ENCODE measurements at places on chromosomes 4 and X. TPM values are rescaled to one million over a fixed set of nuclear protein-coding genes. Genes with fewer than 3 reads are reported as not detected.

Gene SMIM31
- not detected for total RNA-seq

GRCh38 chrX:38960137-38960536, 158.9 kb downstream of the MID1IP1 start:
- no peak for DNase-seq

DNA sequence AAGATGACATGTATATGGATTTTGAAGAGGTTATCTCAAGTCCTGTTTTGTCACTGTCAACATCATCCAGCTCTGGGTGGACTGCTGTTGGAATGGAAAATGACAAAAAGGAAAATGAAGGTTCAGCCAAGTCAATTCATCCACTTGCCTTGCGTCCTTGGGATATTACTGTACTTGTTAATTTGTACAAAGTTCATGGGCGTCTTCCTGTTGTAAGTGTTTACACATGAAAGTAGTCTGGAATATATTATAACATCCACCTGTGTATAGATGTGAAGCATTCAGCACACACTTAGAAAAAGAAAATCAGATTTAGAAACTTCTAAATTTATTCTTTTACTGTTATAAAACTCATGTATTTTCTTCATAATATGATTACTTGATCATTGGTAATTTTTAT, 67.2 kb downstream of the BLTP1 start:
- DNase-seq, result no peak

DNA sequence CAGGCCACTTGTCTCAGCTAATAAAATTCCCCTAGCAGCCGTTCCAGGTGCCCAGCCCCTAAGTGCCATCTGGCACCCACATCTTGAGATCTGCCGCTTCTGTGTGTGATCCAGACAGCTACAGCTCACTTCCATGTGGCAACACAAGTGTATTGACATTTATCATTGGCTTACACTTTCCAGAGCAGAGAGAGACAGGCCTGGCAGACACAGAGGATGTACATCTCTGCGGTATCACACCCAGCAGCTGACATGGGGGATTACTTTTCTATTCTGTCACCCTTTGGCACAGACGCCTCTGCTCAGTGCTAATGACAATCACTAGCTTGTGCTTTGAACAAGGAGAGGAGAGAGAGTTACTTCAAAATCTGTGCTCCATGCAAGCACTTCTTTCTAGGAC, 195.9 kb downstream of the KDR start:
- DNase-seq, result no peak

GRCh38 chr4:120065974-120066516, 603 bp downstream of the MAD2L1 start:
- no peak for DNase-seq

DNA sequence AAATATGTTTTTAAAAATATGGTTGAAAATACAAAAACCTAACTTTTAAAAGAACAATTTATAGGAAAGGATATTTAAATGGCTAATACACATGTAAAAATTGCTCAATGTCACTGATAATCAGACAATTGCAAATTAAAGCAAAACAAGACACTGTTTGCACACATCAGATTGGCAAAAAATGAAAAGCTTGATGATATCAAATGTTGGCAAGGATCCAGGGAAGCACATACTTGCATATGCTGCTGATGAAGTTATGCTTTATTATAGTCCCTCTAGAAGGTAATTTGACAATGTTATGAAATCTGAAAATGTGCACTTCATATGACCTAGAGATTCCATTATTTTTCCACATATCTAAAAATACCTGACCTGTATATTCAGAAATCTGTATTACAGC, 45.7 kb upstream of the EPGN start:
- DNase-seq, result no peak
